Stimulated activated CD8-positive, alpha-beta memory T cell treated with anti-CD3 and anti-CD28 coated beads, Interleukin-4, amount 100 ng/mL, for 4 hours (primary cell): ENCODE measurements at places on chromosomes 1 and 21.

GRCh38 chr21:24280596-24280995 is 1326.7 kb downstream of the MRPL39 start:
- no peak for DNase-seq

DNA sequence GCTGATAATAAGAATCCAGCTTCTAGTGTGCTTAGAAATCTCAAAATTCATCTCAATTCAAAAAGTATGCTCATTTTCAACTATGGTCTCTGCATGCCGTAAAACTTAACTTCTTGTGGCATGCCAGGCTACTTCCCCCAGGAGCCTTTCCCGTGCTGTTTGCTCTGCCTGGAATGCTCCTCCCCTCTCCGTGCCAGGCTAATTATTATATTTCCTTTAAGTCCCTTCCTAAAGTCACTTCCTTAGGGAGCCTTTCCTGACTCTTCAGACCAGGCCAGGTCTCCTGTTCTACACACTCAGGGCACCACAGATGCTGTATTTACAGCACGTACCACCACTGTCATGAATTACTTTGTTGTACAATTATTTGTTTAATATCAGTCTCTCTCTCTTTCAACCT is 67.1 kb upstream of the PPP2R5A start:
- DNase-seq = no peak

GRCh38 chr1:24136956-24137539 is 5.9 kb downstream of the IL22RA1 start:
- no peak for DNase-seq

- no peak for DNase-seq
Observed at GRCh38 chr1:241821363-241821762, 26.6 kb upstream of the EXO1 start.

- DNase-seq = no peak
Observed at GRCh38 chr1:184836934-184837895, 82.6 kb upstream of the EDEM3 start.

GRCh38 chr21:22164912-22165311 is 1166.7 kb downstream of the NCAM2 start:
- no peak for DNase-seq
